ENCODE measurements at places on chromosomes 4 and X.

DNA sequence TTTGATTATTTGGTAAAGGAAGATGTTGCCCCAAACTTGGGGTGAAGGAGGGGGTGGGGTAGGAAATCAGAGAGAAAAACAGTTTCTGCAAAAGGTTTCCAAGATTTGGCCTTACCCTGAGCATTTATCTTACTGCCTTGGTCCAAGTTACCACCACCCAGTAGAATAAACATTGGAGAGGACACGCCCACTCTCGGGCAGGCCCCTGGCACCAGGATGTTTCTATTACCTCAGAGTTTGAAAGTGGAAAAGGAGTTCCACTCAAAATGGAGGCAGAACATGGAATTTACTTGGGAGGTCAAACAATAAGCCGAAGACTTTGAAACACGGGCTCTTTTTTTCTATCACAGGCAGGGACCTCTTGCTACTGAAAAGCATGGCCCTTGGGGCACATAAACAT, 113.7 kb downstream of the CHRNA9 start:
- no peak for DNase-seq

DNA sequence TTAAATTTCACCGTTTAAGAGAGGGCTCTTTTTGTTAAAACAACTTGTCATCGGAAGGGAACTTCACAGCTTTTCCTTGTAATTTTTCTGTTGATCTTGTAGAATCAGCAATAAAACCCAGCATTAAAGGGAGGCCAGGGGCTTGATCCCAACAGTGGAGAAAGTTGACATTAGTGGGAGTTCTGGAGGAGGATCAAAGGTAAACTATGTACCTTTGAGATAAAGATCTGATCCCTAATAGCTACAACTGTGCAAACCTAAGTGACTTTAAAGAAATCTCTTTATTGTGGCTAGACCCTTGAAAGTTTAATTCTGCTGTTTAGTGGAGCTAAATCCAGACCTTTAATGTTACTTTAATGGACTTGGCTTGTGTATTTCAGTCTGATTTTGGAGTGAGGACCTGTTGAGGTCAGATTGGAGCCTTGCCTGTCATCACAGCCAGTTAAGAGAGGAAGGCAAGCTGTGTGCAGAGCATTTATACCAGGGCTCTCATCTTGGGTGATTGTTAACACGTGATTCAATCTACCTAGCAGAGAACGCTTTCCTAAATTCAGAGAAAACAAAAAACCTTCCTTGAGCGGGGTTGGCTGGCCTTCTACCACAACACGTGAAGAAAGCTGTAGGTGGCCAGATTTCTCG, 1.7 kb downstream of the DOCK11 start:
- DNase-seq, result no peak

- DNase-seq, result no peak
These were observed 116.1 kb downstream of the PCDH7 start for GRCh38 chr4:30836231-30836630.

GRCh38 chr4:136742333-136742732, 790.0 kb downstream of the PCDH18 start:
- DNase-seq, result no peak

Measured in NCI-H2081 (cell line).